Esophagus squamous epithelium (tissue), 5 donors: ENCODE measurements at places on chromosomes 16 and 17.

DNA sequence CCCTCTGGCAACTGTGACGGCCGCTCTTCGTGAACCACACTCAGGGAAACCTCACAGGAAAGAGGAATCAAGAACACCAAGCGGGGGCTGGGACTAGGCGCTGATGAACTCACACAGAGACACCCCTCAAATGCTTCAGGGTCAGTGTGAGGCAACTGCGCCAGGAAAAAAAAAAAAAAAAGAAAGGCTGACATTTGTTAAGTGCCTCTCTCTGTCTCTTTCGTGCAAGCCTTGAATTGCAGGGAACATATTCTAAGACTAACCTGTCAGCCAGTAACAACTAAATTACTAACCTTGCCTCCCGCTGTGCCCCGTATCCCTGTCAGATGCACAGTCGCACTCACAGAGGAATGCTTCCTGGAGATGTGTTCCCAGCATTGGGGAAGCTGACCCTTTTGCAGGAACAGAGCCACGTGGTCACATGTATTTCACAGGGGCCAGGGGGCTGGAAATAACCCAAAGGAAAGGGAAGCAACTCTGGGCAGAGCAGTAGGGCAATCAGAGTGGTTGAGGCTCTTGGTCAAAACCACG, 247.8 kb downstream of the XYLT1 start:
- peaks cover 8% of the 10 kb centered on the region for H3K4me1 ChIP-seq
- no peaks in the 10 kb centered on the region for H3K27me3 ChIP-seq
- no peaks in the 10 kb centered on the region for H3K36me3 ChIP-seq
- H3K27ac ChIP-seq: no peak overlapping the region
- no peak for DNase-seq
- H3K4me3 ChIP-seq: no peak overlapping the region

DNA sequence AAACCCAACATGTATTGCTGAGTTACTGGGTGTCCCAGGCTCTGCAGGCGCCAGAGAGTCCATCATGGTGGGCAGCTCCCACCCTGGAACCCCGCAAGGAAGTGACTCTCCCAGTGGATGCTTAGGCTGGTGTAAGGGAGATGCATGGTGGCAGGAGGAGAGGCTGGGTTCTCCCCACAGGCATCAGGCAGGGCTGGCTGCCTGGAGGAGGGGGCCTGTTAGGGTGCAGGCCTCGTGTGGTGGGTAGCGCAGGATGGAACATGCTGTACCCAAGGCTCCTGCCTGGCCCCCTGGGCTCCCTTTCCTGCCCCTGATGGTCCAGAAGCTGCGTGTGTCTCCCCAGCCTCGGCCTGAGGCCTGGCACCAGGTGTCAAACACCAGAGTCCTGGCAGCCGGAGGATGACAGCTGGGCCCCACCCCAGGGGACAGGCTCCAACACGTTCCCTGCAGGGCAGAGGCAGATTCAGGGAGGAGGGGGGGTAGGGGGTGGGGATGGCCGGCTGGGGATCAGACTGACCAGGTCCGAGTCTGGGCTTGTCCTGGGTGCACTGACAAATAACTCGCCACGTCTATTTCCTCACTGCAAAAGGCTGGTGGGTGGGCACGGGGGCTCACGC, 40.2 kb upstream of the CIBAR2 start:
- no peak for DNase-seq
- no peak overlapping the region for H3K4me3 ChIP-seq

- peaks cover 42% of the 10 kb centered on the region for H3K4me1 ChIP-seq
- H3K36me3 ChIP-seq: peaks cover 88% of the 10 kb centered on the region
- DNase-seq: no peak
- no peaks in the 10 kb centered on the region for H3K27me3 ChIP-seq
- H3K27ac ChIP-seq: peak overlapping the region; percentile 77
- H3K4me3 ChIP-seq: peak overlapping the region; percentile 16
These were observed 31.9 kb downstream of the NMT1 start for GRCh38 chr17:45092911-45093430.

DNA sequence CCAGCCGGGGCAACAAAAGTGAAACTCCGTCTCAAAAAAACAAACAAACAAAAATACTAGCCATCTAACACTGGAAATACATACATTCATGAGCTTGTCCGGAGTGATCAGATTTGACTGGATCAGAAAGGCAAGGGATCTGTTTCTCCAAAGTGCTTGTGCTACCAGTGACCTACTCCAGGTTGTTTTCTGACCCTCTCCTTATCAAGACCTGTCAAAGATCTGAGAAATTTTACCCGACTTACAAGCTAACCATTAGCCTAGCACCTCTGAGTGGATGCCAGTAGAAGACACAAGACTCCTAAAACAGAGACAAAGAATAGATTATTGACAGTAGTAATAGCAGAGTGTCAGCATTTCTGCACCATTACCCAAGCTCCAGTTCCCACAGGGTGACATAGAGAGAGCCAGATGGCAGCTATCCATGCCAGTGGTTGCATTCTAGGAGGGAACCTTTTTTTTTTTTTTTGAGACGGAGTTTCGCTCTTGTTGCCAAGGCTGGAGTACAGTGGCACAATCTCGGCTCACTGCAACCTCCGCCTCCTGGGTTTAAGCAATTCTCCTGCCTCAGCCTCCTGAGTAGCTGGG, 9.8 kb downstream of the ASPA start:
- no peaks in the 10 kb centered on the region for H3K27me3 ChIP-seq
- no peak overlapping the region for H3K27ac ChIP-seq
- H3K4me3 ChIP-seq: no peak overlapping the region
- DNase-seq: no peak
- H3K36me3 ChIP-seq: no peaks in the 10 kb centered on the region
- no peaks in the 10 kb centered on the region for H3K4me1 ChIP-seq

- peaks cover 22% of the 10 kb centered on the region for H3K36me3 ChIP-seq
- no peak overlapping the region for H3K4me3 ChIP-seq
- no peak overlapping the region for H3K27ac ChIP-seq
- no peaks in the 10 kb centered on the region for H3K4me1 ChIP-seq
- DNase-seq: no peak
These were observed 19.3 kb downstream of the SHMT1 start for GRCh38 chr17:18344021-18344420.

- H3K36me3 ChIP-seq: no peaks in the 10 kb centered on the region
- peaks cover 22% of the 10 kb centered on the region for H3K4me1 ChIP-seq
- no peak overlapping the region for H3K27ac ChIP-seq
- H3K4me3 ChIP-seq: no peak overlapping the region
These were observed 33.7 kb downstream of the SMPD3 start for GRCh38 chr16:68414581-68414980.

DNA sequence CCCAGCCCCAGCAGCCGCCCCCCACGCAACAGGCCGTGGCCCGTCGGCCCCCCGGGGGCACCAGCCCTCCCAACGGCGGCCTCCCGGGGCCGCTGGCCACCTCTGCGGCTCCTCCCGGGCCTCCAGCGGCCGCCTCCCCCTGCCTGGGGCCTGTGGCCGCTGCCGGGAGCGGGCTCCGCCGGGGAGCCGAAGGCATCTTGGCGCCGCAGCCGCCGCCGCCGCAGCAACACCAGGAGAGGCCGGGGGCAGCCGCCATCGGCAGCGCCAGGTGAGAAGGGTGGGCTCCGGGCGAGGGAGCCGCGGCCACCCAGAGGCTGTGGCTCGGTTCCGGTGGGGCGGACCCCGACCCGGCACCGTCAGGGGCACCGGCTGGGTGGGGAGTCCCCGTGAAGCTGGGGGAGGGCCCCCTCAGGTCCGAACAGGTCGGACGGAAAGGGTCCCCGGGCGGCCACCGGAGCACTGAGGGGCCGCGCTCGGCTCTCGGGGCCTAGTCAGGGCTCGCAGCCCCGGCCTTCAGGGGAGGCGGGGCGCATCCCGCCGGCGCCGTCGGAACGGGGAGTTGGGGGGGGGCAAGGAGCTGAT, 583 bp downstream of the ATXN2L start:
- H3K27ac ChIP-seq: peak overlapping the region; percentile 100
- H3K27me3 ChIP-seq: no peaks in the 10 kb centered on the region
- peaks cover 7% of the 10 kb centered on the region for H3K36me3 ChIP-seq
- DNase-seq: no peak
- H3K4me3 ChIP-seq: peak overlapping the region; percentile 92
- peaks cover 34% of the 10 kb centered on the region for H3K4me1 ChIP-seq

DNA sequence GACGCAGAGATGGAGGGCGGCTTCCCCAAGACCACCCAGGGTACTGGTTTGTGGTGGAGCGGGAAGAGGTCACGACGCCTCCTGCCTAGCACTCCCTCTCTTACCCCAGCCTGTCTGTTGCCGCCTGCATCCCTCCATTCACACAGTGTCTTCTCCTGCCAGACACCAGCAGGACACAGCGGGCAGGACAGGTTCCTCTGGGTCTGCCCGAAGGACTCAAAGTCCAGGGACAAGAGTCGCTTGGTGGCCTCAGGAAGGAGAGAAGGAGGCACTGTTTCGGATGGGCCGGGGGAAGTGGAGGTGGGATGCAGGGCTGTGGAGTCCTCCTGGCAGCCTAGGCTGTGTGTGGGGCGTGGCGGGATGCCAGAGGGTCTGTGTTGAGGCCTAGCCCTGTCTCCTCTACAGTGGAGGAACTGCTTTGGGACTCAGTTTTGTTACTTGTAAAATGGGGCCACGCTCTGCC, 19.6 kb upstream of the TNS4 start:
- H3K27me3 ChIP-seq: no peaks in the 10 kb centered on the region
- peaks cover 24% of the 10 kb centered on the region for H3K4me1 ChIP-seq
- no peak for DNase-seq
- H3K36me3 ChIP-seq: no peaks in the 10 kb centered on the region
- no peak overlapping the region for H3K4me3 ChIP-seq

- no peak for DNase-seq
- H3K36me3 ChIP-seq: peaks cover 75% of the 10 kb centered on the region
- H3K27ac ChIP-seq: no peak overlapping the region
These were observed 34.4 kb upstream of the PHAF1 start for GRCh38 chr16:67075331-67075730.

GRCh38 chr17:63136369-63137012, 170.5 kb downstream of the TANC2 start:
- no peaks in the 10 kb centered on the region for H3K27me3 ChIP-seq
- H3K4me1 ChIP-seq: no peaks in the 10 kb centered on the region
- no peaks in the 10 kb centered on the region for H3K36me3 ChIP-seq
- H3K4me3 ChIP-seq: no peak overlapping the region
- DNase-seq: no peak

- H3K4me3 ChIP-seq: no peak overlapping the region
- no peaks in the 10 kb centered on the region for H3K27me3 ChIP-seq
- no peak for DNase-seq
- H3K36me3 ChIP-seq: peaks cover 94% of the 10 kb centered on the region
- H3K27ac ChIP-seq: no peak overlapping the region
These were observed 9.1 kb upstream of the MAPK8IP3 start for GRCh38 chr16:1696863-1697262.
